Pons (tissue), 1 donor: ENCODE measurements at places on chromosomes 11 and 22.

- DNase-seq = no peak
These were observed 76.2 kb downstream of the GALNT18 start for GRCh38 chr11:11545285-11546275.

- no peak for DNase-seq
These were observed 9.7 kb downstream of the ARHGEF17 start for GRCh38 chr11:73317803-73318202.

- peak; percentile 88 for DNase-seq
These were observed at the start of gene RBFOX2 for GRCh38 chr22:36028646-36029405. Gene RBFOX2, minus strand, starts transcription at chr22:36028824. Its CDS starts 399 bp downstream, at chr22:36028425.

- DNase-seq = peak; percentile 10
These were observed 72.4 kb upstream of the FAT3 start for GRCh38 chr11:92152245-92152644.

- no peak for DNase-seq
These were observed 66.9 kb upstream of the SLC22A12 start for GRCh38 chr11:64524158-64524527.
